ENCODE measurements at places on chromosomes 6 and 20. TPM values are rescaled to one million over a fixed set of nuclear protein-coding genes. Genes with fewer than 3 reads are reported as not detected.

DNA sequence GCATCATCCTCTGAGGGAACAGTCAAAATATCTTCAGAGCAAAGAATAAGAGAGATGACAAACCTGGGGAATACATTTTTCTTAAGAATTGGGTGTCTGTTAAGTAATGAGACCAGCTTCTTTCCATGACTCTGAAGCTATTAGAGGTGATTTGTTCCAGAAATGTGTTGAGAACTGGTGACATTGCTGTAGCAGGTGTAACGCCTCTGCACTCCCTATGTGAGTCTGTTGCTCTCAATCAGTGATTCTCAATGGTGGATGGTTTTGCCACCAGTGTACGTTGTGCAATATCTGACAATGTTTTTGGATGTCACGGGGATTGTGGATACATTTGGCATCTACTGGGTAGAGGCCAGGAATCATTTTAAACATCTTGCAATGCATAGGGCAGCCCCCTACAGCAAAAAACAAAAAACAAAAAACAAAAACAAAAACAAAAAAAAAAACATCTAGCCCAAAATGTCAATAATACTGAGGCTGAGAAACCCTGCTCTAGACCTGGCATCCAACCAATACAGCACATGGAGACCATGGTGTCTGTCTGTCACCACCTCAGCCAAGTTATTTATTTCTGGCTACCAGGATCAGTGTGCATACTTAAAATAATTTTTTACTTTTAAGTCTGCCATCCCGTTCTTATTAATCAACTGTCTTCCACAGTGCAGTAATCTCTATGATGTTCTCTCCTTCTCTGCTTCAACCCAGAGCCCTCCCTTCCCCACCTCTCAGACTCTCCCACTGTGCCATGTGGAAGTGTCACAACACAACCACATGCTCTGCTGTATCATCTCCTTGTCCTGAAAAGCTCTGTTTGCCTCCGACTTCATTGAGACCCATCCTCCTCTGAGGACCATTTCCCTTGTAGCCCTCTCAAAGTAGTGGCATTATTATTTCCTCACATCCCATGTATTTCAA lies 43.7 kb downstream of the KLHL32 start:
- no peaks in the 10 kb centered on the region for H3K4me1 ChIP-seq
- H3K27ac ChIP-seq, result no peak overlapping the region
- H3K4me3 ChIP-seq, result no peak overlapping the region
- no peak for DNase-seq

GRCh38 chr6:1424306-1424927 lies 35.0 kb downstream of the FOXF2 start:
- H3K4me3 ChIP-seq, result no peak overlapping the region
- H3K27ac ChIP-seq, result no peak overlapping the region
- peaks cover 33% of the 10 kb centered on the region for H3K27me3 ChIP-seq
- no peaks in the 10 kb centered on the region for H3K36me3 ChIP-seq

DNA sequence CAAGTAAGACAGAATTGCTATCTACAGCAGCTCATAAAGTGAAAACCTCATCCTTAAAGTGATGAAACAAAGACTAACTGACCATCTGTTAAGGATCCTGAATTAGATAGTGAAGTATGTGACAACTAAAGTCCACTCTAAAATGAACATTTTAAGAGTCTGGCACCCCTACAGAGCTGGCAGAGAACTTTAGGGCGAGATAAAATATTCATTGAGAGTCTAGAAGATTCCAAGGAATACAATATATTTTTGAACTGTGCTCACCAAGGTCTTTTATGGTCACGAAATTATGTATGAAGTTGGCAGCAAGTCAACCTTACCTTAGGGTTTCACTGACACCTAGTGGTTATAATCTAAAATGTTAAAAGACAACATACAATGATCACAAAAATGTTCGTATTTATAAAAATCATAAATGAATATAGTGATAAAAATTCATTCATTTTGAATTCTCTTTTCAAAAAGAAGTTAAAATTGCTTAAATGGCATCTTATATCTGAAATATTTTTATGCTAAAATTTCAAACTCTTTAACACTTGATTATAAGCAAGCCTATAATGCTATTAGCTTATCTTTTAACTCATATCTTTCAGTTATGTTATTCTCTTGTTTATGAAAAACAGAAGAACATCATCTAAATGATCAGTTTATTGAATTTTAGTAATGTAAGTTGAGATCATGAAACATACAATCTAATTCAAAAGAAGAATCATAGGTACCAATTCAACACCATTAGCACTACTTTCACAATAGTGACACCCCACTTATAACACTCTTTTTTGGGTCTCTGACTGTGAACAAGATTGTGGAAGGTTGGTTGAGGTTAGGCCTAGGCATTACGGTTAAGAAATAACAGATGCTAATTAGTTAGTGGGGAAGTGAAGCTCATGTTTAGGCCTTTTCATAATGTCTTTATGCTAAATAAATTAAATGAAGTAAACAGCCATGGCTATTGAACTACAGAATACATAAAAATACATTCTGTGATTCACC lies 27.5 kb downstream of the RSPH3 start:
- DNase-seq, result no peak
- no peaks in the 10 kb centered on the region for H3K4me1 ChIP-seq
- H3K36me3 ChIP-seq, result peaks cover 10% of the 10 kb centered on the region
- no peaks in the 10 kb centered on the region for H3K27me3 ChIP-seq
- no peak overlapping the region for H3K27ac ChIP-seq
- H3K4me3 ChIP-seq, result no peak overlapping the region

DNA sequence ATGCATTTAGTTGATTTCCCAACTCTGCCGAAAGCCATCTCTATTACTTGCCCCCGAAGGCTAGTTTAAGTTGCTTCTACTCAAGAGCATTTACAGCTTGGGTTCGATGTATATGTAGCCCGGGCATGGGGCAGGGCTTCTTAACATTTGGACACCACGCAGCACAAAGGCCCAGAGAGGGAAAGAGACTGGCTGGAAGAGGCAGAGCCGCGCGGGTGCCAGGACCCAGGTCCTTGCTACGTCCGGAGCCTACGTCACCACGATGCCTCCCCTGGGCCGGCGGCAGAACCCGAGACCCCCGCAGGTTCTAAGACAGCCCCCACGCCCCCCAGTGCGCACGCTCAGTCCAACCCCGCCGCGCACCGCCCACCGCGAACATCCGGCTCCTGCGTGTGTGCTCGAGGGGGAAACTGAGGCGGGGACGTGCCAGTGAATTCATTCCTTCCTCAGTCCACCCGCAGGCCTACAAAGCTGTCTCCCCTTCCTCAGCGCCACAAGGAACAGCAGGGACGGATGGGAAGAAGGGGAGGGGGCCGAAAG lies 367 bp upstream of the PCIF1 start:
- peaks cover 16% of the 10 kb centered on the region for H3K36me3 ChIP-seq
- peaks cover 27% of the 10 kb centered on the region for H3K4me1 ChIP-seq
- DNase-seq, result no peak
- peak overlapping the region; percentile 99 for H3K27ac ChIP-seq
- peak overlapping the region; percentile 97 for H3K4me3 ChIP-seq

- H3K27ac ChIP-seq, result peak overlapping the region; percentile 83
- H3K4me3 ChIP-seq, result peak overlapping the region; percentile 95
Observed at GRCh38 chr20:33684533-33685327, 1.5 kb downstream of the E2F1 start.

DNA sequence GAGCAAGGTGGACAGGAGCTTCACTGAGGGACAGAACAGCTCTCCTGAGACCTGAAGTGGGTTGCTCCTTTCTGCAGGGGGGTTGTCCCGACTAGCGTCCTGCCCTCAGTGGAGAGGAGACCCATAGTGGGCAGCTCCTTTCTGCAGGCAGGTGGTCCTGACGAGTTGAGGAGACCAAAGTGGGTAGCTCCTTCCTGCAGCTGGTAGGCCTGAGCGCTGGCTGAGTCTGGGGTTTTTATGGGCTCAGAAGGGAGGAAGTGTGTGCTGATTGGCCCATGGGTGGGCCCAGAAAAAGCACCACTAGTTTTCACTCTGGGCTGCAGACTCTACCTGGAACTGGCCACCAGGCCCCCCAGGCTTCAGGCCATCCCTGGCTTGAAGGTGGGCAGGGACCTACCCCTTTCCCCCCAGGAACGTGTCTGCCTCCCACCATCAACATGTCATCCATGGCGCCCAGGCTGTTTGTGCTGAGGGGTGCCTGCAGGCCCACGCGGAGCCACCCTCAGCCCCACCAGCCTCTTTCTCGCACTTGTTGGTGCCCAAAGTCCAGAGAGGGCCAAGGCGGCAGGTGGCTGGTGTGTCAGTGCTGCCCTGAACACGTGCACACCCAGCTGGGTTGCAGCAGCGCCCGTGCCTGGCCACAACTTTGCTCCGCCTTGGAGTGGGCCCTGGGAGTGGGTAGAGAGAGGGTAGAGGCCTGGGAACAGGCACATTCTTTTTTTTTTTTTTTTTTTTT lies 1.6 kb upstream of the DEK start:
- peaks cover 29% of the 10 kb centered on the region for H3K36me3 ChIP-seq
- H3K4me1 ChIP-seq, result peaks cover 32% of the 10 kb centered on the region
- H3K27me3 ChIP-seq, result no peaks in the 10 kb centered on the region
- H3K4me3 ChIP-seq, result peak overlapping the region; percentile 93
- peak; percentile 32 for DNase-seq

DNA sequence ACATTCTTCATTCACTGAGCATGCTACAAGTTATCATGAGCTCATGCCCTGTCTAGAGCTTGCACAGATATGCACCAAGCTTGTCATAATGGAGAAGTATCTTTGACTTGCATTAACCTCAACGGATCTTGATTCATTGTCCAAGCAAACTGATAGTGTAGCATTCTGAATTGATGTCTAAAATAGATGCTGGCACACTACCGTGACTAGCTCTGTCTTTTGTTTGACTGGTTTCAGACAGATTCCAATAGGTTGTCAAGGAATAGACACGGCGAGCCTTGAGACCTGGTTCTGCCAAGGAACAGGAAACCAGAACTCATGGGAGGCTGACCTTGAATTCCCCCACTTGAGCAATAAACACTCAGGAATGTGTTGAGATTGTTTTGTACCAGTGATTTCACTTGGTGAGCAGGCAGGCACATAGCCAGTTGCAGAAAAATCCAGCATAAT lies 1153.1 kb upstream of the GJE1 start:
- H3K36me3 ChIP-seq, result no peaks in the 10 kb centered on the region
- no peak overlapping the region for H3K4me3 ChIP-seq
- no peak for DNase-seq
- no peak overlapping the region for H3K27ac ChIP-seq
- peaks cover 2% of the 10 kb centered on the region for H3K27me3 ChIP-seq

- H3K4me3 ChIP-seq, result no peak overlapping the region
- H3K27me3 ChIP-seq, result no peaks in the 10 kb centered on the region
- no peak overlapping the region for H3K27ac ChIP-seq
- no peak for DNase-seq
- no peaks in the 10 kb centered on the region for H3K4me1 ChIP-seq
Observed at GRCh38 chr6:129100164-129100563, 217.2 kb downstream of the LAMA2 start.

DNA sequence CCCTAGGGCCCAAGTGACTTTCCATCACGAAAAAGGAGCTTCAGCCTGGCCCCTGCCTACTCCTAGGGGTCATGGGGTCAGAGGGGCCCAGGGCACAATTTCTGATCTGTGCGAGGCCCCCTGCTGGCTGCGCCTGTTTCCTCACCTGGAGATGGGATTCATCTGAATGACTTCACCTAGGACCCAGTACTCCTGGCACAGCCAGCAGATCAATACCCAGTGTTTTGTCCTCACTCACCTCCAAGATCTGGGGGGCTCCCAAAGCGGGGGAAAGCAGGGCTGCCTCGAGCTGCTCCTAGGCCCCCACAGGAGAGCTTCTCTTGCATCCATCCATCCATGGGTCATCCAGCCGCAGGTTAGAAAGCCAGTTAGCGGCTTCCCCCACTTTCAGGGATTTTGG lies 33.8 kb downstream of the CD40 start:
- no peaks in the 10 kb centered on the region for H3K4me1 ChIP-seq
- no peak overlapping the region for H3K27ac ChIP-seq
- no peaks in the 10 kb centered on the region for H3K36me3 ChIP-seq

- no peak for DNase-seq
- H3K27me3 ChIP-seq, result peaks cover 7% of the 10 kb centered on the region
- no peak overlapping the region for H3K27ac ChIP-seq
- H3K4me3 ChIP-seq, result no peak overlapping the region
Observed at GRCh38 chr6:157770946-157771345, 52.1 kb upstream of the SNX9 start.

- H3K4me3 ChIP-seq, result no peak overlapping the region
- DNase-seq, result no peak
Observed at GRCh38 chr6:127513425-127513824, 5.7 kb downstream of the MTCL3 start.

- H3K4me3 ChIP-seq, result no peak overlapping the region
- no peaks in the 10 kb centered on the region for H3K27me3 ChIP-seq
- H3K27ac ChIP-seq, result no peak overlapping the region
Observed at GRCh38 chr20:1450926-1451491, 15.6 kb downstream of the NSFL1C start.

DNA sequence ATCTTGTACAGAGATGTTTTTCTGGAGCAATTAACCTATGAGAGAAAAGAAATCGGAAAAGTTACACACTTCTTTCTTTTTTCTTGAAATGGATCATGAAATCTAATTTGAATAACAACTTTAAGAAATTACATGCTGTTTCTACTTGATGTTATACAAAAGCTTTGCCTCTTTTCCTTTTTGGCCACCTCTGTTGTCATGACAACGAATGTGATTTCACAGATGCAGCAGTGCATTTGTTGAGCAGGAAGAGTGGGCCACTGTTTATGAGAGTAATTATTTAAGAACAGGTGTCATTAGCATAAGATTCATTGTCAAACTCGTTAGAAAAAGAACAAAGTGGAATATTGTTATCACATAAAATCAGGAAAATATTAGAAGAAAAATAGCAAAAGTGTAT lies 148.3 kb upstream of the IMPG1 start:
- no peak overlapping the region for H3K4me3 ChIP-seq
- H3K36me3 ChIP-seq, result no peaks in the 10 kb centered on the region
- no peak overlapping the region for H3K27ac ChIP-seq
- H3K27me3 ChIP-seq, result no peaks in the 10 kb centered on the region

DNA sequence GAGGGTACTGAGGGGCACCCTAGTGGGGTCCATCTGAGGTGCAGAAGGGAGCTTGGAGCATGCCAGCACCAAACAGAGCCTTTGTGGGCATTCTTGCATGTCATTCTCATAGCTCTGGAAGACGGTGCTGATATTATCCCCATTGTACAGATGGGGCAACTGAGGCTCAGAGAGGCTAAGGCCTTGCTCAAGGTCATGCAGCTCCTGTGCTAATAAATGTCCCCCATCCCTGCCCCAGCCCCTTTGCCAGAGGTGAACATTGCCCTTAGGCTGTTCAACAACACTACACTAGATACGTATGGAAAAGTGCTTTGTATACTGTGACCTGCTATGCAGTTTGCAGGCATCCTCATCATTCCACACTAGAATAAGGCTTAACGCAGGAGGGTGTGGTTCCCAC lies 5.5 kb upstream of the EPB41L1 start:
- no peak overlapping the region for H3K4me3 ChIP-seq
- peaks cover 16% of the 10 kb centered on the region for H3K27me3 ChIP-seq
- DNase-seq, result no peak
- no peak overlapping the region for H3K27ac ChIP-seq
- H3K4me1 ChIP-seq, result no peaks in the 10 kb centered on the region

- DNase-seq, result no peak
- no peak overlapping the region for H3K4me3 ChIP-seq
- peaks cover 30% of the 10 kb centered on the region for H3K36me3 ChIP-seq
- H3K27ac ChIP-seq, result no peak overlapping the region
- H3K27me3 ChIP-seq, result no peaks in the 10 kb centered on the region
- H3K4me1 ChIP-seq, result peaks cover 5% of the 10 kb centered on the region
Observed at GRCh38 chr6:37480951-37481534, 18.6 kb downstream of the CCDC167 start.

- peaks cover 6% of the 10 kb centered on the region for H3K4me1 ChIP-seq
- no peaks in the 10 kb centered on the region for H3K36me3 ChIP-seq
- DNase-seq, result no peak
- H3K27me3 ChIP-seq, result peaks cover 10% of the 10 kb centered on the region
- no peak overlapping the region for H3K4me3 ChIP-seq
Observed at GRCh38 chr20:36098364-36098763, 56.2 kb upstream of the EPB41L1 start.

DNAH8 gene
- total RNA-seq, result not detected

CDH4 gene
- total RNA-seq, result not detected

C20orf204 gene
- total RNA-seq, result 3.3 TPM

SIRPA gene
- not detected for total RNA-seq

CGA gene
- total RNA-seq, result not detected

FAM83C gene
- total RNA-seq, result not detected

All from activated CD4-positive, alpha-beta T cell treated with anti-CD3 and anti-CD28 coated beads for 36 hours (primary cell).